Stimulated activated CD4-positive, alpha-beta T cell treated with anti-CD3 and anti-CD28 coated beads, Interleukin-1b, Interleukin-23, amount 100 ng/mL, for 1 hour (primary cell): ENCODE measurements at places on chromosomes 7 and 10.

DNA sequence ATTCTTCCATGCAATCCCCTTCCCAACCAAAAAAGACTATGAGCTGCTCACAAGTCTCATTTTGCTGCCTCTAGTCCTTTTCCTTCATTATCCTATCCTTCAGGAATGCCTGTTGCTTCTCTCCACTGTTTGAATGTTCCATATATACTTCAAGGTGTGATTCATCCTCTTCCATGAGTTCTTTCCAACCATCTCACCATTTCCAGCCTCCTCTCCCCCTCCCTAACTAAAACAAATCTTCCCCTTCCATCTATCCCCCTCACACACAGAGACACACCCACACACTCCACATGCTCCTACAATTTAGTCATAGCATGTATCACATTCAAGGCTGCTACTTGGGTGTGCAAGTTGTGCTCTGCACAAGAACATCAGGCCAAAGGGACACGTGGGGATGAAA is 254.3 kb downstream of the DYNC1I1 start:
- DNase-seq = no peak

DNA sequence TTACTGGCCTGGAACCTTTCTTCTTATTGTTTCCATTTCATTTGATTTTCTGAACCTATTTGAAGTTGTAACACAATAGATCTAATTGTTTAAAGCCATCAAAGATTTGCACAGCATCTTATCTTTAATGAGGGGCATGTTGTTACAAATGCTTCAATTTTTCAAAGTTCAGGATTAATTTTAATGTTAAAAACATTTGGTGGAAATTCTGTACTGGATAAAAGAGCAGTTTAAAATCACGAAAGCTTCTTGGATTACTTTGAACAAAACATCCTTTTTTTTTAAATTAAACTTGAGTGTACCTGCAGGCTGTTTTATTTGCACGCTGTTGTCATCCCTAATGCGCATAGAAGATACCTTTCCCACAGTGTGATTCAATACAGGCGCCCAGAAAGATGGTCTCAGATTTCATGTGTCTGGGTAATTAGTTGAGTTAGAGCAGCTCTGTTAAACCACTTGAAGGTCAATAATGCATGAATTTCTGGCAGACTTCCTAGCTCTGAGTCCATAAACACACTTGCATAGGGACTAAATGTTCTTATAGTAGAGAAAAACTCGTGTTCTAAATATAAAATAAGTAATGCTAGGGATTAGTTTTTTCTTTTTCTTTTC is 29.3 kb upstream of the DDX50 start:
- no peak for DNase-seq

- no peak for DNase-seq
Measured at GRCh38 chr7:75906991-75907667, 7.8 kb upstream of the POR start.

GRCh38 chr7:55307123-55307916 is 57.8 kb upstream of the LANCL2 start:
- no peak for DNase-seq

GRCh38 chr7:41431671-41432070 is 271.2 kb downstream of the INHBA start:
- DNase-seq = no peak

DNA sequence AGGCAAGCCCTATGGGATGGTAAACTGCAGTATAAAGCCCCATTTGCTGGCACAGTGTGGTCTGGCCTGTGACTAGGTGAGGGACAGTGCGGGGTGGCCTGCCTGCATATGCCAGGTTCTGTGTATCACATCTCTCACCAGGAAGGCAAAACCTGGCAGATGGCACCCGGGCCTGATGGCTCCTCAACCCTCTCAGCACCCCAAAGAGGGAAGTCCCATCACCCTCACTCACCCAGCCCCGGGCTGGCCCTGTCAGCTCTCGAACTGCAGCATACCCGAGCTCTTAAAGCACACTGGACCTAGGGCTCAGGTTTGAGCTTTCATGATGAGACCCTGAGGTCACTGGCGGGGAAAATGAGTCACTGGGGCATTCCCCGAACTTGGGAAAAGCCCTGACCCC is 130.5 kb downstream of the LHPP start:
- DNase-seq = no peak

DNA sequence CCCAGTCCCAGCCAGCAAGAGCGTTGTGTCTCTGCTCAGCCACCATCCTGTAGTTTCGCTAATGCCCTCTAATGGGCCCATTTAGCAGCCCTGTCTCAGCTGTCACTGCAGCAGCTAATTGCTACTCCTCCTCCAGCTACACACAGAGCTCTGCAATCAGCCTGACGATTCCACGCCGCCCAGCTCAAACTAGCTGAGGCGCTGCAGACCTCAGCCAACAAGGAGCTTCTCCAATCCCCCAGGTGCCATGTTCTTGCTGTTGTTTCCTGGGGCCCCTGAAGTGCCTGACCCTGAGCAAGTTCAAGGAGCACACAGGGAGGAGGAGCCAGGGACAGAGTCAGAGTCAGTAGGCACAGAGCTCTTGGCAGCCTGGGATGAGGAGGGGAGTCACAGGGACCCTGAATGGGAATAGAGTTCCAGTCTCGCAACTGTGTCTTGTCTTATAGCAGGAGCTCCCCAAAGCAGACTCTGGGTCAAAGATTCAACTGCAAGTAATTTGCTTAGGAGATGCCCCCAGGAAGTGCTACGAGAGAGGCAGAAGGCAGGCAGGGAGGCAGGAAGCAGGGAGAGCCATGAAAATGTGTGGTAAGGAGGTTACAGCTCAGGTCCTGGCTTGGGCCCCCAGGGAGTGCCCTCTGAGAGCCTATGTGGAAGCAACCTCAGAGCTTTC is 135.8 kb upstream of the UNC5B start:
- no peak for DNase-seq

GRCh38 chr7:36366718-36367560 is 22.7 kb upstream of the ANLN start:
- peak; percentile 82 for DNase-seq

DNA sequence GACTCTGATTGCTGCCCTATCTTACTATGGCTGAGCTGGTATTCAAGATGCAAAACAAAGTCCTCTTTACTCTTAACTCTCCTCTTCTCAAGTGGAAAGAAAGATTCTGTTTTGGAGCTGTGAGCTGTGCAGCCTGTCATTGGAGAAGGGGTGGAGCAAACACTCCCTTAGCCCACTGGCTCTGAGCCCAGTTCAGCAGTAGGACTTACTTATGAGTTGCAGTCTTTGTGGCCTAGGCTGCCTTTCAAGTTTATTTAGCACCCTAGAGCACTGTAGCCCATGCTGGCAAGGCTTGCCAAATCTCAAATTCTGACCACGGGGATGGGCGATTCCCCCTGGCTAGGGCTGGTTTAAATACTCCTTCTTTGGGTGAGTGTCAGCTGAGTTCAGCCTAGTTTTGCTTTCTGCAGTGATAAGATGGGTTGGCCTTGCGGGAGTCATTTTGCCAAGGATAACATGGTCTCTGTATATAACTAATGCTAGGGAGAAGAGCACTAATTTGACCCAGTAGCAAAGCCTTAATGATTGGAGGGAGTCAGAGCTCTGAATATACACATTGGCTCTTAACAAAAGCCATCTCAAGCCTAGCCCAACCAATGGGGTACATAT is 110.2 kb downstream of the MYO3A start:
- no peak for DNase-seq

DNA sequence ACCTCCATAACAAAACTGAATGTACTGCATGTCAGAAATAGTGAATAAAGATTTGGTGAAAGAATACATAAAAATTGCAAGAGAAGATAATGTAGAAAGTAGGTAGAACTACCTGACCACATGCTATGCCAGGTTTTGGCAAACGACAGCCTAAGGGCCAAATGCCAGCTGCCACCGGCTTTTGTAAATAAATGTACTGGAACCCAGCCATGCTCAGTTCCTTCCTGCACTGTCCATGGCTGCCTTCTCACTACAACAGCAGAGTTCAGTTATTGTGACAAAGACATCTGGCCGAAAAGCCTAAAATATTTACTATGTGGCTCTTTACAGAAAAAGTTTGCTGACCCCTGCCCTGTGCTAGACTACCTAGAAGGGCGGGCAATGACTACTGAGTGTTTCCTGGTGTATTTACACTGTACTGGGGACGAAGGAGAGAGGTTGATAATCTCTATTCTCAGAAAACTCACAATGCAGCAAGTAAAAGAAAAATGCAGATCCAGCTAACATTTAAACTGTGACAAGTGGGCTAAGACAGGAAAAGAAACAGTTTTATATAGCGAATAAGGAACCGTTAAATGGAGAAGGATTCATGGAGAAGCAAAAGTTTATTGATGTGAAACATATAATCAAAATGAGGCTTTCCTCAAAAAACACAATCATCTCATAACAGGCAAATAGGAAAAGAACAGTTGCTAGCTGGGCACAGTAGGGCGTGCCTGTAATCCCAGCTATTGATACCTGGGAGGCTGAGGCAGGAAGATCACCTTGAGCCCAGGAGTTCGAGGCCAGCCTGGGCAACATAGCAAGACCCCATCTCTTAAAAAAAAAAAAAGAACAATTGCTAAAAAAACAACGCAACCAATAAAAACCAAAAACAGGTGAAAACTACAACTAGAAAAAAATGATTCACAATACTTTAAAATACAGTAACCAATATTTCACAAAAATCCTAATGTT is 13.7 kb downstream of the KIN start:
- no peak for DNase-seq

- DNase-seq = no peak
Measured at GRCh38 chr7:105352901-105353668, 35.6 kb downstream of the SRPK2 start.

DNA sequence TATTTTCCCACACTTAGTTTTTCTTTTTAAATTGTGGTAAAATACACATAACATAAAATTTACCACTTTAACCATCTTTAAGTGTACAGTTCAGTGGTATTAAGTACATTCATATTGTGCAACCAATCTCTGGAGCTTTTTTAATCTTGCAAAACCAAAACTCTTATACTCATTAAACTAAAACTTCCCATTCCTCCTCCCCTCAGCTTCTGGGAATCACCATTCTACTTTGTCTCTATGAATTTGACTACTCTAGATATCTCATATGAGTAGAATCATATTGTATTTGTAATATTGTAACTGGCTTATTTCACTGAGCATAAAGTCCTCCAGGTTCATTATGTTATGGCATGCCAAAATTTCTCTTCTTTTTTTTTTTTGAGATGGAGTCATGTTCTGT is 86.4 kb upstream of the JAZF1 start:
- no peak for DNase-seq

DNA sequence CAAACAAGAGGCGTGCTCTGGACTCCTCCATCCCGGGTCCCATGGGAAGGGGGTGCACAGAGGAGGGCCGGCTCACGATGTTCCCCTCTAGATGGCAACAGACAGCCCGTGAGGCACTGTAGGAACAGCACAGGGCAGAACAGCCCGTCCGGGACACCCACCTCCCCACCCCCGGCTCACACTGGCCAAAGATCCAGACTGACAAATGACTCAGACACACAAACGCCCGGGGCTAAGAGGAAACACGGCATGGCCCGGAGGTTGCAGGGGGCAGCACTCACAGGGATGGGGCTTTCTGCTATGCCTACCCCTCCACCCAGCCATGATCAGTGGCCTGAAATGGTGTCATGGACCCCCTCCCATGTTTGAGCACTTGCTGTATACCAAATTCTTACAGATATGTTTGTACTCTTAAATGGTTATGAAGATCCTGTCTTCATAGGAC is 4.9 kb upstream of the ELN start:
- DNase-seq = no peak

- DNase-seq = no peak
Measured at GRCh38 chr10:89159761-89160160, 47.4 kb downstream of the CH25H start.

GRCh38 chr10:43861966-43862751 is 213.5 kb upstream of the ZNF32 start:
- DNase-seq = no peak

GRCh38 chr7:43602256-43602655 is 19.3 kb downstream of the STK17A start:
- no peak for DNase-seq

DNA sequence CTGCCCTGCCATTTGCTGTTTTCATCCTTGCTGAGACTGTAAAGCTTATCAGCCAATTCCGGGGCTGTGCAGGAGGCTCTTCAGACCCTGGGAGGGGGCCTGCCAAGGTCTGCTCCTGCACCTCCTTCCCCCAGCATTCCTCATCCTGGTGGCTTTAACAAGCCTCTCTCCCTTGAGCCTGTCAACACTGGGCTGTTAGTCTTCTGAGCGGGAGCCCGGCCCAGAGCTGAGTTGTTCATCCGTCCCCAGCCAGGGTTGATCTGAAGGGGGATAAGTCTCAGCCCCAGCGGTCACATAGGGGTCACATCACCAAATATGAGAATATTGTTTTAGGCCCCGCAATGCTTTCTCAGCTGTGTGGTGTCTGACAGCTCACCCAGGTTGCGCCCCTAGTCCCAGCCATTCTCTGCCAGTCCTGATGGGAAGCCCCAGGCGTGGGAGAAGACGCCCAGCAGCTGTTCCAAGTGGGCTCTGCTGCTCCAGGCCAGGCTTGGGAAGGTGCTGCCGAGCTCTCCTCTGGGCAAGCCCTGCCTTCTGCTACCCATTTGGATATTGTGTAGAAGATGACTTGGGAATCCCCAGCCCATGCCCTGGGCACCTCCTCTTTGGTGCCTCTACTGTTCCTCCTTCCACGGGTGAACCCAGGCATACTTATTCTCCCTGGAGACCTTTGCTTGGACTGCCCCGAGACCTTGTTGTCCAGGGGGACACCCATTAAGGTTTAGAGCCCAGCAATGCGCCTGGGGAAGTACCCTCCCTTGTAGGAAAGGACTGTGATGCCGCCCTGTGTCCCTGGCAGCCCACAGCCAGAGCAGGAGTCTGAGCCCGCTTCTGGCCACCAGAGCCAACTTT is 23.5 kb upstream of the TRIM8 start:
- no peak for DNase-seq
